ENCODE measurements at places on chromosomes 2 and 18.
A peak's percentile ranks its signal among the peaks of the same experiment; 100 is the strongest.

DNA sequence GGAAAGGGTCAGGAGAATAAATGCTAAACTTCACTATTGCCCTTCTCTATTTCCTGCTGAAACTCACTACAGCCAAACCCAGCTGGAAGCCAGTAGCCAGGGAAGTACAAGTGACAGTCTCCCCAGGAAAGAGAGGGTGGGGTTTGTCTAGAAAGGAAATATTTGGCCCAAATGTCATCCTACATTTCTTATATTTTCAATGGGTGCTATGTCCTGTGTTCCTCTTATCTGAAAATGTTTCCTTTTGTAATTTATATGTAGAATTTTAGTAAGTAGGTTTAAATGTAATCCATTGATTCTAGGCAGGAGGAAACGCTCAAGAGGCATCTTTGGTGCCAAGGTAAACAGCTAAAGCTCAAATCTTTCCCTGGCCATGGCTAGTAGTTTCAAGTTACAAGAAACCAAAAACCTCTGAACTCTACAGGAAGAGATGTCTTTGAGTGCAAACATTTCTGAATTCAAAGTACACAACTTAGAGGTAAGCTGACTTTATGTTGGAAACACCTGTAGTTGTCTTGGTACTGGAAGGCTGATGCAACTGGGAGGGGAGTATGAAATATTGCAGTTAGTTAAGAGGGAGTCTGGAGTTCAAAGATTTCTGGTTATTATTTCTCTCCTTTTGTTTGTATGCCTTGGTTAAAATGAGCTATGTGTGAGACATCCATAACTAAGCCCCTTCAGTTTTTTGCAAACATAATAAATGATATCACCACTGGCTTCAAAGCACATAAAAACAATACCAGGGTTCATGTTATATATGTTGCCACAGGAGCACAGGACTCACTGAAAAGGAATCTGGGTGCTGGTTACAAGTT, 356.1 kb upstream of the ZC3H15 start:
- H3K4me3 ChIP-seq = no peak overlapping the region
- H3K4me1 ChIP-seq = no peaks in the 10 kb centered on the region
- H3K27me3 ChIP-seq = no peaks in the 10 kb centered on the region
- DNase-seq = no peak
- no peak overlapping the region for H3K27ac ChIP-seq
- no peaks in the 10 kb centered on the region for H3K36me3 ChIP-seq

DNA sequence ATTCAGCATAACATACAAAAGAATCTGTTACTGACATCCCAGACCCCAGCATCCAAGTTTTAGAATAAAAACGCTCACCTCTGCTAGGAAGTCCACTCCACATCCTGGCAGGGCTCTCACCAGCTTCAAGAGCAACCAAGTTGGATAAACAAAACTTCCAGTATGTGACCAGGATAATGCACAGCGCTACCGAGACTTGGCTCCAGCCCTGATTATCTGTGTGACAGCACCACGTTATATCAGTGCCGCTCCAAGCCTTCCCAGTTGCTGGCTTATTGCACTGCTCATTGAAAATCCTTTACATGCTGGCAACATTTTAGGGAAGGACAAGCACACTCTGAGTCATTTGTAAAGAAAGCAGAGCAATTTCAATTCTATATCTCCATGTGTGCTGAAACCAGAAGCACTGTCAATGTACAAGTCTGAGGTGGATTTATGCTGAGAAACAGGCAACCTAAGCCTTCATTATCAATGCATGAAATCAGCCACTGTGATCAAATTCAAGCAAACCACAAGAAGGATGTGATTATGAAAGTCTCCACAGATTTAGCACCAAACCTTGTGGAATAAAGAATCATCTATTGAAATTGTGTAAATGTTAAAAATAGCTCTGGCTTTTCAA, 115.7 kb downstream of the ZNF385B start:
- no peaks in the 10 kb centered on the region for H3K4me1 ChIP-seq
- H3K27ac ChIP-seq = no peak overlapping the region
- no peak overlapping the region for H3K4me3 ChIP-seq
- DNase-seq = no peak

- H3K36me3 ChIP-seq = no peaks in the 10 kb centered on the region
- H3K27ac ChIP-seq = no peak overlapping the region
- H3K4me1 ChIP-seq = no peaks in the 10 kb centered on the region
- no peaks in the 10 kb centered on the region for H3K27me3 ChIP-seq
These were observed 14.5 kb downstream of the CABYR start for GRCh38 chr18:24153397-24153796.

DNA sequence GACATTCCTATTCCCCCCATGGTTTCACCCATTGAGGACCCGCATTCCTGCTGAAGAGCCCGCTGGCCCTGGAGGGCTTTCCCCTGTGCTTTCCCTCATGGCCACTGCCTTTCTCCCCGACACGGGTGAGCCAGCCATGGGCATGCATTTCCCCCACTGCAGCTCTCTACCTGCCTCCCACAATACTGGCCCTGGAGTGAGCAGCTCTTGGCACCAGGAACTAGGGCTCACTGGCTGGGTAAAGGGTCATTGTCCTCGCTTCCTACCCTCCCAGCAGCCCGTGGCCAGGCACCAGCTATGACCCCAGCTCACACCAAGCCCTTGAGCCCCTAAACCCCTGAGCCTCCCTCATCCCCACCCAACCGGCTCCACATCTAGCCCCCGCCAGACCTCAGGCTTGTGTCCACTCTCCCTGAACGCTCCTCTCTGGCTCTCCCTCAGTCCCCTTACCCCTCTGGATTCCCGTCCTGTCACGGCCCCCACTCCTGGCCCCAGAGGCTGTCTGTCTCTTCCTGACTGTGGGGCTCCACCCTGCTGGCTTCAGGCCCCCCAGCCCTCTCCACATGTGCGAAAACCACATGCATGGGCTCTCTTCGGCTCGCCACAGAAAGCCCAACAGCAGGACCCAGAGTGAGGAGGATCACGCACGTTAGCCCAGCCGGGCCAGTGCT, 199.8 kb downstream of the ZFP36L2 start:
- no peaks in the 10 kb centered on the region for H3K27me3 ChIP-seq
- H3K4me1 ChIP-seq = no peaks in the 10 kb centered on the region
- H3K27ac ChIP-seq = no peak overlapping the region

GRCh38 chr2:33229646-33230045, 246.8 kb upstream of the RASGRP3 start:
- no peaks in the 10 kb centered on the region for H3K27me3 ChIP-seq
- no peaks in the 10 kb centered on the region for H3K4me1 ChIP-seq
- H3K4me3 ChIP-seq = no peak overlapping the region

DNA sequence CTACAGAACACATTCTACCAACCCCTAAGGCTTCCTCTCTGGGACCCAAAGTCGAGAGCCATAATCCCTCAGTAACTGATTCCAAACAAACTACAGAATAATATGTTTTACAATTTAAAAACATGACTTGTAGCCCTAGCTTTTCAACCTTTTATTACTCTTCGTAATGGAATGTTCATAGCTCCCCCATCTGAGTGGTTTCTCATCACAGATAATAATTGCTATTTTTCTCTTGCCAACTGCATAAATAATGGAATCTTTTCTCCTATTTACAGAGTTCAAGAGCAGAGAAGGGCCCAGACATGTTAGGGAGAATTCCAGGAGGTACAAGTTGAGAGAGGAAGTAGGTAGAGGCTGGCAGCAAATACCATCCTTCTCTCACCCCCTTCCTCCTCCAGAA, 59.9 kb upstream of the CERS6 start:
- H3K36me3 ChIP-seq = no peaks in the 10 kb centered on the region
- no peak overlapping the region for H3K27ac ChIP-seq
- H3K4me3 ChIP-seq = no peak overlapping the region
- no peaks in the 10 kb centered on the region for H3K27me3 ChIP-seq
- no peak for DNase-seq

DNA sequence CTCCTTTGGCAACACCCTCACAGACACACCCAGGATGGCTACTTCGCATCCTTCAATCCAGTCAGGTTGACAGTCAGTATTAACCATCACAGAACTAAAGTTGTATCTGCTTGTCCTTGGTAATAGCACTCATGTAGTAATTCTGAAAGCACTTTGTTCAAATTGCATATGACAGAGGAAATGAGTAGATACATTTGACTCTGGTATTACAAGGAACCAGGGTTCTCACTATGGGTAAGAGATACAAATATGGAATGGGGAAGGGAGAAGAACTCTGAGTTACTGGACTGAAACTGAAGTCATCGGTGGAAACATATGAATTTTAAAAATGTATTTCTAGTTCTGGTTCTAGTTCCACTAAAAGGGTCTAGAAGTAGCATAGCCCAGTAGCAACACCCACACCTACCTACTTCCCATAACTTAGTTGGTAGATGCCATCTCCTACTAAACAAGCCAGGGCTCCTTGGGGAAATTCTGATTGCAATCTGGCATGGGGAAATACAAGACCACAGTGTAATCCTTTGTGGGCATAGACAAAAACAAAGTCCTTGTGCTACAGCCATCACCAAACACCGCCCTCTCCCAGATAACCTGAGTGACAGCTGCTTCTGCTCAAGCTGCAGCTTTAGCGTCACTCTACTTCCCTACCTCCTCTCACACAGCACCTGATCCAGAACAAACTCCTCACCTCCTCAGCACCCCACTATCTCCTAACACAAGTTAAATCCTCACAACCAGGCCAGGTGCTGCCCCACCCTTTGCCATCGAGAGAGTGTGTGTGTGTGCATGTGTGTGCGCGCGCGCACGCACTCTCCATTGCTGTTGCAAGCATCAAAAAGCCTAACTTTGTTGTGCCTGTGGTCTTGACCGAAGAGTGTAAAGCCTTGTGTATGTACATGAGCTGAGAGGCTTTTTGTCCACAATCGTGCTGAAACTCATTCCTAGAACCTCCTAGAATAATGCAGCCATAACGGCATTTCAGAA, 31.4 kb upstream of the CD226 start:
- H3K4me1 ChIP-seq = no peaks in the 10 kb centered on the region
- no peak overlapping the region for H3K4me3 ChIP-seq
- H3K27me3 ChIP-seq = no peaks in the 10 kb centered on the region
- DNase-seq = no peak
- H3K27ac ChIP-seq = no peak overlapping the region

- H3K4me3 ChIP-seq = peak overlapping the region; percentile 93
- H3K4me1 ChIP-seq = peaks cover 26% of the 10 kb centered on the region
- no peak for DNase-seq
- no peaks in the 10 kb centered on the region for H3K36me3 ChIP-seq
- H3K27ac ChIP-seq = no peak overlapping the region
These were observed 2.5 kb downstream of the ATP9B start for GRCh38 chr18:79071503-79072210.

- H3K27me3 ChIP-seq = peaks cover 3% of the 10 kb centered on the region
- no peak overlapping the region for H3K27ac ChIP-seq
- no peaks in the 10 kb centered on the region for H3K36me3 ChIP-seq
- H3K4me3 ChIP-seq = no peak overlapping the region
- H3K4me1 ChIP-seq = peaks cover 25% of the 10 kb centered on the region
These were observed 205.2 kb upstream of the HDAC4 start for GRCh38 chr2:239605976-239606375.

All from CD4-positive, CD25-positive, alpha-beta regulatory T cell (primary cell).